CD4-positive, alpha-beta memory T cell (primary cell): ENCODE measurements at places on chromosomes 6 and 20. TPM values are rescaled to one million over a fixed set of nuclear protein-coding genes. Genes with fewer than 3 reads are reported as not detected.

PRL gene
- polyA plus RNA-seq = not detected

DNA sequence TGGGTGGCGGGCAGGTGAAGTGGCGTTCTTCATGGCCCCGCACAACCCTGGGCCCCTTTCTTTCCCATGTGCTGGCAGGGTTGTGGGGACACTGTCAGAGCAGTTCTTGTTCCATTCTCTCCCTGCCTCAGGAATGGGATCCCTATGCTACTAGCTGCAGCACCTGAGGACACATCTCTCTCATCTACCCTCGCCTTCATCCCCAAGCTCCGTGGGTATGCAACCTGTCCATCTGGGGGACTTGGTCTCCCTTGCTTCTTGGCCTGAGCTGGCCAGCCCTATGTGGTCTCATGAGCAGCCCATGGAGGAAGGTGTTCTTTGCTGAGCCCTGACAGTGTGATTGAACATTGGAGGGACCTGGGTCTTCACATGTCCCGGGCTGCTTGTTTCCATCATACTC, 24.2 kb downstream of the CST9L start:
- H3K27me3 ChIP-seq = no peaks in the 10 kb centered on the region
- H3K27ac ChIP-seq = no peak overlapping the region
- no peaks in the 10 kb centered on the region for H3K4me1 ChIP-seq
- no peak overlapping the region for H3K4me3 ChIP-seq
- no peak for DNase-seq
- no peaks in the 10 kb centered on the region for H3K36me3 ChIP-seq

- H3K27ac ChIP-seq = no peak overlapping the region
- H3K27me3 ChIP-seq = no peaks in the 10 kb centered on the region
- no peak overlapping the region for H3K4me3 ChIP-seq
- DNase-seq = no peak
- no peaks in the 10 kb centered on the region for H3K36me3 ChIP-seq
Measured at GRCh38 chr6:19664050-19664449, 173.1 kb upstream of the ID4 start.

SLC4A11 gene
- polyA plus RNA-seq = not detected

ABHD16B gene
- not detected for polyA plus RNA-seq
